ENCODE measurements at places on chromosomes 6 and 20. TPM values are rescaled to one million over a fixed set of nuclear protein-coding genes. Genes with fewer than 3 reads are reported as not detected.
A peak's percentile ranks its signal among the peaks of the same experiment; 100 is the strongest.

CCM2L gene
- polyA plus RNA-seq: not detected

BMP7 gene
- 0.09 TPM for polyA plus RNA-seq

RAE1 gene
- 55.9 TPM for polyA plus RNA-seq

TMEM217 gene
- polyA plus RNA-seq: 4.4 TPM

TFAP2A gene
- 8.4 TPM for polyA plus RNA-seq

CDH22 gene
- not detected for polyA plus RNA-seq

RHAG gene
- polyA plus RNA-seq: not detected

DACT2 gene
- polyA plus RNA-seq: not detected

DNA sequence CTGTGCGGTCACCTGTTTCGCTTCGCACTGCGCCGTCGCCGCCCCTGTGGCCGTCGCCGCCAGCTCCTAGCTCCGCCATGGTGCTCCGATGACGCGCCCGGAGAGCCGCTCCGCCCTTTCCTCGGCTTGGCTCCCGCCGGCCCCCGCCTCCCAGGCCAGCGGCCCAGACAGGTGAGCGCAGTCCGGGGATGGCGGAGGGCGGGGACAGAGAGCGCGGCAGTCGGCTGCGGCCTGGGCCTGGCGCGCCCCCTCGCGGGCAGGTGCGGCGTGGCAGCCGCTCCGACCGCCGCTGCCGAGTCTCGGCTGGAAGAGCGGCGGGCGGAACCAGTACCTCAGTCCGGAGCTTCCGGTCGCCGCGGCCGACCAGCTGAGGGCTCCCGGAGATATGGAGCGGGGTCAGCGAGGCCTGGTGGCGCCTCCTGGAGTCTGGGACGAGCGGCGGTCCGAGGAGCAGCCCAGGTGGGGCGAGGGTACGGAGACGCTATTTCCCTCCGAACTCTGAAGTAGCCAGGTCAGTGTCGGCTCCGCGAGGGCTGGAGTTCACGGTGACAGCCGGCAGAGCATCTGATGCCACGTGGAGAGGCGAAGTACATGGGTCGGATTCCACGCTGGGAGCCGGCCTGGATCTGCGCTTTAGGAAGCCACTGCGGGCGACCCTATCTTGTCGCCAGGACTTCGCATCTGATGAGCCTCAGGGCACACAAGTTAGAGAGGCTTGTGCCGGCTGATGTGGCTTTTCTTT lies at the start of gene MAP7:
MAP7 (minus strand) TSS at position 93 of the 742 bp plus-strand sequence; CDS start at position 79, 14 bp downstream.
- peak within 1 kb of the TSS; percentile 68 for H3K4me3 ChIP-seq
- H3K27me3 ChIP-seq: 0 out of 2 replicates have a peak, but pooled peaks cover 7% of the 10 kb centered on the region
- H3K4me1 ChIP-seq: no peaks in the 10 kb centered on the region
- DNase-seq: peak; percentile 75
- no peak within 1 kb of the TSS for H3K27ac ChIP-seq
- H3K36me3 ChIP-seq: no peaks in the 10 kb centered on the region

DNA sequence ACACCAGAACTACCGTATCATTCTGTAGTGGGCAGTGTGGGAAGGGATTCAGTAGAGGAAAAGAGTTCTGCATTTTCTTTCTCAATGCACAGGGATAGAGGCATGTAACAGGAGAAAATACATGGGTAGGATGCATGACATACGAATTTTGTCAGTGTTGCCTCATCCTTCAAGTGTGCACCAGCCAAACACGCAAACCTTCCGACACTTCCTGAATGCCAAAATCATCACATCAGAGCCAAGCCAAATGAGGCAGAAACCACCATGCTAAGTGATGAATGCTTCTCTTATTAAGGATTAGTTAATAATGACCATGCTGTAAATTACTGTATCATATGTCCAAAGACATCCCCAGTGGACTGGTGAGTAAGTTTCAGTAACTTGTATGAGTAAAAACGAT lies 27.3 kb downstream of the RAMACL start:
- peak; percentile 45 for DNase-seq
- peak overlapping the region; percentile 31 for H3K27ac ChIP-seq
- H3K36me3 ChIP-seq: no peaks in the 10 kb centered on the region
- no peaks in the 10 kb centered on the region for H3K27me3 ChIP-seq
- no peak overlapping the region for H3K4me3 ChIP-seq

GRCh38 chr6:35042031-35042815 lies 98.9 kb downstream of the TCP11 start:
- no peak overlapping the region for H3K27ac ChIP-seq
- no peak overlapping the region for H3K4me3 ChIP-seq
- DNase-seq: no peak
- no peaks in the 10 kb centered on the region for H3K27me3 ChIP-seq

GRCh38 chr20:63095718-63096654 lies 89.2 kb upstream of the BHLHE23 start:
- DNase-seq: no peak
- H3K27ac ChIP-seq: no peak overlapping the region
- H3K27me3 ChIP-seq: peaks cover 21% of the 10 kb centered on the region
- no peaks in the 10 kb centered on the region for H3K36me3 ChIP-seq
- no peak overlapping the region for H3K4me3 ChIP-seq

GRCh38 chr6:134470457-134470975 lies 152.6 kb upstream of the SGK1 start:
- no peaks in the 10 kb centered on the region for H3K36me3 ChIP-seq
- H3K27me3 ChIP-seq: no peaks in the 10 kb centered on the region
- H3K4me1 ChIP-seq: peaks cover 19% of the 10 kb centered on the region
- no peak for DNase-seq

- no peaks in the 10 kb centered on the region for H3K27me3 ChIP-seq
- no peak overlapping the region for H3K4me3 ChIP-seq
- DNase-seq: peak; percentile 80
- peaks cover 22% of the 10 kb centered on the region for H3K4me1 ChIP-seq
These were observed 149.8 kb upstream of the PRND start for GRCh38 chr20:4571759-4572531.

DNA sequence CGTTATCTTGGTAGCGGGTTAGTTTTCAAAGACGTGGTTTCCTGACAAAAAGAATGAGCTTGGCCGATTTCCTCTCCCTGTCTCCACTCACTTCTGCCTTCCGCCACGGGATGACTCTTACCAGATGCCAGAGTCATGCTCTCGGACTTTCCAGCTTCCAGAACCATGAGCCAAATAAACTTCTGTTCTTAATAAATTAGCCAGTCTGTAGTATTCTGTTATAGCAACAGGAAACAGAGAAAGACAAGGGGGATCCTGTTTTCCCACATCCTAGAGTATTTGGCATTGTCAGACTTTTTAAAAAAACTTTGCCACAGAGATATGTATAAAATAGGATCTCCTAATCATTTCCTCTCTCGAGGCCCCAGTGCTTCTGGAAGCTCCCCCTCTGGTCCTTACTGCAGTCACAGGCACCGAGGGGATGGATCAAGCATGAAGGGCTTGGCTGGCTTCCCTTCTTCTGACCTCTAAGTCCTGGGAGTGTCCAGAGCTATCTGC lies 84.9 kb upstream of the NAA20 start:
- H3K4me3 ChIP-seq: peak overlapping the region; percentile 40
- peak overlapping the region; percentile 82 for H3K27ac ChIP-seq
- peak; percentile 93 for DNase-seq
- peaks cover 12% of the 10 kb centered on the region for H3K4me1 ChIP-seq
- H3K27me3 ChIP-seq: no peaks in the 10 kb centered on the region

DNA sequence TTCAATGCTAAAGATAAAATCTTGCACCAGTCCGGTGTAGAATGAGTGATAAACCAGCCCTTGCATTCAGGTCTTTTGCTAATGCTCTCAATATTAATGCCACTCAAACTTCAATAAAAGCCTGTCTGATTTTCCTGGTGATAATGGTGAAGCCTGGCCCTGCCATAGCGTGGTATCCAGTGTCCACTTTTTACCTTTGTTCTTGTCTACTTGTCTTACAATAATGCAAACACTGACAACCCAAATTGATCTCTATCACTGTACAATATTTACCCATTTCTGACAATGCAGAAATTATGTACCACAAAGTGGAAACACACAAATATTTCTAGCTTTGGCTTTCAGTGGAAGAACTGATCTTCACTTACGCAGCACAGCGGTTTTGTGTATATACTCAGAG lies 189.1 kb downstream of the ZDHHC14 start:
- DNase-seq: no peak
- H3K4me3 ChIP-seq: no peak overlapping the region
- H3K27me3 ChIP-seq: no peaks in the 10 kb centered on the region
- H3K36me3 ChIP-seq: no peaks in the 10 kb centered on the region
- no peaks in the 10 kb centered on the region for H3K4me1 ChIP-seq

GRCh38 chr6:69097948-69098347 lies 462.9 kb downstream of the ADGRB3 start:
- no peaks in the 10 kb centered on the region for H3K4me1 ChIP-seq
- no peak overlapping the region for H3K27ac ChIP-seq
- no peak overlapping the region for H3K4me3 ChIP-seq
- no peaks in the 10 kb centered on the region for H3K27me3 ChIP-seq
- DNase-seq: no peak

DNA sequence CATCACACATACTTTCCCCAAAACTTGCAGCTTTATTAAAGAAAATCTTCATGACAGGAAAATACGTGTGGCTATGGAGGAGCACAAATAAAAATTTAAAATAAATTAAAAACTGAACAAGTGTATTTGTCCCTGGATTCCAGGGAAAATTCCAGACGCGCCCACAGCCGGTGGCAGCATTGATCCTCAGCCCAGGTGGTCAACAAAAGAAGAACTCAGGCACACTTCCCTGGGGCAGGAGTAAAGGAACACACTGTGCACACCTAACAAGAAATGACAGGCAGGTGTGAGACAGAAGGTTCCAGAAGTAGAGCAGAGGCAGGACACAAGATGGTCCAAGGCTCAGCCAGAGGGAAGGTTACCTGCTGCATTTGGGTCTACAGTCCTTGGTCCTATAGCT lies 36.3 kb downstream of the FOXA2 start:
- no peaks in the 10 kb centered on the region for H3K36me3 ChIP-seq
- no peak for DNase-seq
- no peaks in the 10 kb centered on the region for H3K4me1 ChIP-seq
- H3K4me3 ChIP-seq: no peak overlapping the region

GRCh38 chr20:60046011-60046413 lies 87.8 kb downstream of the CDH26 start:
- H3K27me3 ChIP-seq: no peaks in the 10 kb centered on the region

- H3K36me3 ChIP-seq: no peaks in the 10 kb centered on the region
- no peak overlapping the region for H3K4me3 ChIP-seq
- peaks cover 21% of the 10 kb centered on the region for H3K27me3 ChIP-seq
- no peaks in the 10 kb centered on the region for H3K4me1 ChIP-seq
- no peak overlapping the region for H3K27ac ChIP-seq
- DNase-seq: peak; percentile 75
These were observed 36.7 kb downstream of the LRFN2 start for GRCh38 chr6:40550202-40551101.

DNA sequence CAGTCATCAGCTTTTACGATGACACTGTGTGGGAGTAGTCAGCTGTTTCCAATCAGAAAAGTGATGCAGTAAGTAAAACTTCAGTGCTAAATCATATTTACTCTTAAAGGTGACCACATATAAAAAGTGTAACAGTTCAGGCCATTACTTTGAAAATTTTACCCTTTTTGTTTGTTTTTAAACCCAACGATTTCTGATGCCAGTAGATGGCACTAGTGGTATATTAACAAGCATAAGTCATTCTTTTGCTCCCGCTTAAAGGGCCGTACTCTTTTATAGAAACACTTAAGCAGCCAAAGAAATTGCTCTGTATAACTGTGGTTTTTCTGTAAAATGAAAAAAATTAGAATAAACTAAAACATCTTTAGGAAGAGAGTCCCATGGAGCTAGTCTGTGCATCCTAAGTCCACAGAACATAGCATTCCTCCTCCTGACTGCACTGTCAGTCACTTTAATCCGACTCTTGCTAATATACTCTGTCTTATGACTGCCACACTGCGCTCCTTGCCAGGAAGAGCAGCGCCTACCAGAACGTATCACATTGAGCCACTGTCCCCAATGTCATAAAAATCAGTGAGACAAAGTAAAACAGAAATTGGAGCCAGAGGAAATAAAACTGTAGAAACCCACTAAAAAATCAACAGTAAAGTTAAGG lies 25.0 kb downstream of the HEBP2 start:
- H3K4me1 ChIP-seq: no peaks in the 10 kb centered on the region
- no peak overlapping the region for H3K27ac ChIP-seq
- peak; percentile 81 for DNase-seq
- H3K27me3 ChIP-seq: no peaks in the 10 kb centered on the region
- H3K4me3 ChIP-seq: no peak overlapping the region

DNA sequence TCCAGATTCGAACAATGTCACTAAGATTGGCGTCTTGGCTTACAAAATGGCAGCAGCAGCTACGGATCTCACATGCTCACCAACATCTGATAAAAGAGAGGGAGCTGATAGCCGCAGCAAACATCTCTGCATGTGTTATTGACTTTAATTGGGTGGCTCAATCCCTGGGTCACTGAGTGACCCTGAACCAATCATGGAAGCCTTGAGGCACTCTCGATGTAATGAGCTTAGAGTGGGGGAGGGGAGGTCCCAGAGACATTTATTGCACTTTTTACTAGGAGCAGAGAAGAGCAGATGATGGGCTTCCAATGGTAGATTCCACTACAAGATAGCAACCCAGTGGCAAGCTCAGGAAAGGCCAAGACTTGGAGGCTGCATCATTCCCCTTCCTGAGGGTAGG lies 238.7 kb downstream of the BMP7 start:
- DNase-seq: no peak
- H3K27ac ChIP-seq: no peak overlapping the region
- H3K4me3 ChIP-seq: no peak overlapping the region
- no peaks in the 10 kb centered on the region for H3K27me3 ChIP-seq
- H3K4me1 ChIP-seq: peaks cover 17% of the 10 kb centered on the region
- H3K36me3 ChIP-seq: no peaks in the 10 kb centered on the region

- peak; percentile 57 for DNase-seq
- H3K4me3 ChIP-seq: no peak overlapping the region
- no peaks in the 10 kb centered on the region for H3K4me1 ChIP-seq
These were observed 119.1 kb downstream of the DHX35 start for GRCh38 chr20:39081255-39081654.

DNA sequence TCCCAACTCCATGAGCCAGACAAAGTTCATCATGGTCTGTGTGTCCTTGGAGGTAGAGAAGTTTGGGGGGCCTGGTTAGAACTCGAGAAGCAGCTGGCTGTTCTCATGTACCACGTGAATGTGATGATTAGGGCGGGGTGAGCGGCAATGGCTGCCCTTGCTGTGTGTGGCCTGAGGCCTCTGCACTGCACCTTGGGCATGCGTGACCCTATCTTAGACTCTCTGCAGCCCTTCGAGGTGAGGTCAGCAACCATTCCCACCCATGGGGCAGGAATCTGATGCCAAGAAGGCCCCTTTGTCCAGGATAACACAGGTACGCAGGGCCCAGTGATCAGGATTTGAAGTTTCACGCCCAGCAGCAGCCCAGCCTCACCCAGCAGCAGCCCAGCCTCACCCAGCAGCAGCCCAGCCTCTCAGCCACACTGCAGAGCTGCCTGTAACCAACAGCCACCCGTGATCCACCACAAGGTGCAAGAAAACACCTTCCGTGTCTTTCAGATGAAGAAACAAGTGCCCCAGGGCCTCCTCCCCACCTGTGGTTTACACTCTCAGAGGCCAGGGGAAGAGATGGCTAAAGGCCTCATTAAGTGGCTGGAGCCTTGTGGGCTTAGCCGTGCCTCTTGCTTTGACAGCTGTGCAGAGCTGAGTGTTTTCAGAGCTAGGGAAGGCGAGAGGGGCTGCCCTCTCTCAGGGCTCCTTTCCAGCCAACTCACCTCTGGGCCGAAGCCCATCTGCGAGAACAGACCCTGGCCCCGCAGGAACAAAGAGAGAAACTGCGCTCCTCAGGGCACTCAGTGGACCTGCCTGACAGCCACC lies 195.2 kb upstream of the CDH4 start:
- no peaks in the 10 kb centered on the region for H3K27me3 ChIP-seq
- no peak overlapping the region for H3K4me3 ChIP-seq
- H3K27ac ChIP-seq: no peak overlapping the region
- no peak for DNase-seq
- no peaks in the 10 kb centered on the region for H3K36me3 ChIP-seq

GRCh38 chr20:57559658-57560553 lies 1.0 kb upstream of the PCK1 start:
- no peaks in the 10 kb centered on the region for H3K4me1 ChIP-seq
- H3K27me3 ChIP-seq: peaks cover 50% of the 10 kb centered on the region
- H3K27ac ChIP-seq: no peak overlapping the region
- H3K4me3 ChIP-seq: no peak overlapping the region
- H3K36me3 ChIP-seq: no peaks in the 10 kb centered on the region

Measured in GM23248 (cell line).